Activated T-helper 1 cell treated with anti-CD3 and anti-CD28 coated beads, Interleukin-2, amount 50 U/mL, for 16 hours (primary cell): ENCODE measurements at places on chromosomes 13 and 19.

GRCh38 chr19:35509861-35510625, 3.4 kb downstream of the DMKN start:
- DNase-seq, result peak; percentile 53

DNA sequence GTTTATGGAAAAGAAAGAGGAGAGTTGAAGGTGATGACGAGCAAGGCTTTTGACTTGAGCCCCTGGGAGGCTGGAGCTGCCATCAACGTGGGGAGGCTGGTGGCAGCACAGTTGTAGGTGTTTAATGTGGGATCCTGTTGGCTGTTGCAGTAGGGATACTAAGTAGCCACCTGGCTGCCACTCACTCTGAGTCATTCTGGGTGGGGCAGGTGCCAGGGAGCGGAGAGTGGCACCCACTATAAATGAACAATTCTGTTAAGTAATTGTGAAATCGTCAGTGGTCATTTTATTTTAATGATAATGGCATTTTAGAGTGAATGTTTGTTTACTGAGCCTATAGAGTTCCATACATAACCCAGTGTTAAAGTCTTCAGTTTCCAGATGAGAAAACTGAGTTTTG, 9.8 kb downstream of the ZNF317 start:
- no peak for DNase-seq

GRCh38 chr13:54852831-54853230, 1824.2 kb downstream of the OLFM4 start:
- DNase-seq, result no peak

GRCh38 chr19:56174550-56174949, 1.3 kb upstream of the GALP start:
- DNase-seq, result no peak

GRCh38 chr19:6057651-6058517, 52.4 kb downstream of the RFX2 start:
- DNase-seq, result no peak

DNA sequence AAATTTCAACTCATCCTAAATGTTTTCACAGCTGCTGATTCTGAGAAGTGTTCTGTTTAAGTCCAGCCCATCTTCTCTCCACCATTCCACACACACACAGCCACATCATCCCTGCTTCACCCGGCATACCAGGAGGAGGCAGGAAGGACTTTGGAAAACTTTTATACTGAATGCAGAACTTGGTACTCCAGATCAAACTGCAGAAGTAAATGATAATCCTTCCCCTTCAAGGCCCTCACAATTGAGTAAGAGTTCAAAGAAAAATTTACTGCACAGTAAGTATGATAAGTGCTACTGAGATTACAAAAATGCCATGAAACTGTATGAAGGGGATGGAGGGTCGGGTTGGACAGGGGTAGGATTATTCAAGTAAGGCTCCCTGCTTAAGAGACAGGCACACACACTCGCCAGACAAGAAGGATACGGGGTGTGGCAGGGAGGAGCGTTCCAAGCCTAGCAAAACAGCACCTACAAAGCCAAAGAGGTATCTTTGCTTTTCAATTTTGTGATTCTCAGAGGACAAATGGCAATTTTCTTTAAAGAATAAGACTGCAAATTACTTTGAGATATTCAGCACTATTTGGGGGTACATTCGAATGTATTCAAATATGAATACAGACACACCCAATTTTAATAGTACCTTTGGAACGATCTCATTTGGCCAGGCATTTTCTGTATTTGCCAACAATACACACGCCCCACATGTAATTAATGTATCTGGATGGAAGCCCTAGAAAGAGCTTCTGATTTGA, 2.5 kb downstream of the USP12 start:
- no peak for DNase-seq

GRCh38 chr13:23622985-23623384, 52.8 kb downstream of the TNFRSF19 start:
- DNase-seq, result no peak

- DNase-seq, result no peak
These were observed 1.7 kb downstream of the RBM26 start for GRCh38 chr13:79404361-79404760.

DNA sequence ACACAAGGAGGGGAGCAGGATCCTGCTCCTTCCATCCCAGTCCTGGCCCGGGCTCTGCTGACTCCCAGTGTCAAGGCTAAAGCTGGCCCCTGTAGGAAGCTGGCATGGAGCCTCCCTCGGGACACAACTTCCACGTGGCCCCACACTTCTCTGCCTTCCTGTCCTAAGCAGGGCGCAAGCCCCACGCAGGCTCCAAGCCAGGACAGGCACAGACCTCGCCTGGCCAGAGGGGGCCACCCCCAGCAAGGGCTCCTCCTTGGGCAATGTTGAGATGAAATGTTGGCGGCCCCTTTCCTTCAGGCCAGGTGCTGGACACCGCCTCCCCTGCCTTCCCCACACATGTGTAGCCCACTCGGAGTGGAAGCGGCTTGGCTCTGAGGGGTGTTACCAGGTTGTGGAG, 66.6 kb downstream of the COL4A1 start:
- no peak for DNase-seq

DNA sequence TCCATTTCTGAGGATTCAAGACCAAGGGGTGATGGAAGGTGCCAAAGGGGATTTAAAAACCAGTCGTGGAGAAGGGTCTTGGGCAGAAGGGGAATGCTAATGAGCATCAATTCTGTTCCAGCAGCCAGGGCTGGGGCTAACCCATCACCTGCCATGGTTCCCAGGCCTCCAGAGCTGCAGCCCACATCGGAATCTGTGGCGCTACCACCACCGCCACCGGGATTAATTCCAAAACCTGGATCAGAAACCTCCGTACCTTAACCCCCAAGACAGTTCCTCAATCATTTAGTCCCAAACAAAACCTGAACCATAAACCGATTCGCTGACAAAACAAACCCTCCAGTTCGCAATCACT, 583 bp downstream of the ZNF615 start:
- DNase-seq, result no peak
